Tongue (tissue), 3 donors: ENCODE measurements at places on chromosomes 11 and 22. TPM values are rescaled to one million over a fixed set of nuclear protein-coding genes. Genes with fewer than 3 reads are reported as not detected.
A peak's percentile ranks its signal among the peaks of the same experiment; 100 is the strongest.

The CNIH2 gene
- 1.7 TPM for total RNA-seq

The OR52K1 gene
- total RNA-seq = not detected

The GUCD1 gene
- 100 TPM for total RNA-seq

The RAG2 gene
- 0.21 TPM for total RNA-seq

The ZBTB16 gene
- 52.1 TPM for total RNA-seq

The LYVE1 gene
- 22.3 TPM for total RNA-seq

The TRIM6 gene
- 6.5 TPM for total RNA-seq

The ELFN2 gene
- total RNA-seq = 1.0 TPM

- no peak for DNase-seq
Measured at GRCh38 chr11:57935402-57936049, 88.2 kb upstream of the OR9Q1 start.

- no peak for DNase-seq
Measured at GRCh38 chr11:70343636-70344035, 54.7 kb upstream of the CTTN start.

- DNase-seq = no peak
Measured at GRCh38 chr22:47169801-47170140, 407.3 kb downstream of the TBC1D22A start.

DNA sequence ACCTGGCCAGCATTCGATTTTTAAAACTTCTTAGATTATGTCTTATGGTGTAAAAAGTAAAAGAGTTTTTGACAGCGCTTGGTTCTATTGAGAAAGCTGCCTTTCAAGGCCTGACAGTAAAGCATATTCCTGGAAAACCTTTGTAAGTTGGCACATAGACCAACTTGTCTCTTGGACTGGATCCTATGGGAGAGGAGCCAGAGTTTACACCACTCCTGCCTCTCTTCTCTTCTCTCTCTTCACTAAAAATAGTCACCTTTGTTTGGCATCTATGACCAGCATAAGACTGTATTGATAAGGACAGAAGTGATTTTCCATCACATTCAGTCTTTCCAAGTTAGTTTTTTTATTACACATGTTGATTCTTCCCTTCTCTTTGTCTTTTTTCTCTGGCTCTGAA, 33.7 kb downstream of the CSRP3 start:
- DNase-seq = no peak

GRCh38 chr22:17705951-17706900, 67.7 kb downstream of the BCL2L13 start:
- peak; percentile 12 for DNase-seq

- DNase-seq = no peak
Measured at GRCh38 chr11:108322666-108323065, 99.8 kb downstream of the ATM start.

GRCh38 chr11:106426696-106427095, 349.2 kb downstream of the AASDHPPT start:
- DNase-seq = no peak

GRCh38 chr22:16777284-16777924, 47.8 kb downstream of the XKR3 start:
- no peak for DNase-seq

- peak; percentile 64 for DNase-seq
Measured at GRCh38 chr11:119721129-119722120, 7.6 kb downstream of the NECTIN1 start.

GRCh38 chr11:103544874-103545273, 435.6 kb downstream of the DYNC2H1 start:
- no peak for DNase-seq

DNA sequence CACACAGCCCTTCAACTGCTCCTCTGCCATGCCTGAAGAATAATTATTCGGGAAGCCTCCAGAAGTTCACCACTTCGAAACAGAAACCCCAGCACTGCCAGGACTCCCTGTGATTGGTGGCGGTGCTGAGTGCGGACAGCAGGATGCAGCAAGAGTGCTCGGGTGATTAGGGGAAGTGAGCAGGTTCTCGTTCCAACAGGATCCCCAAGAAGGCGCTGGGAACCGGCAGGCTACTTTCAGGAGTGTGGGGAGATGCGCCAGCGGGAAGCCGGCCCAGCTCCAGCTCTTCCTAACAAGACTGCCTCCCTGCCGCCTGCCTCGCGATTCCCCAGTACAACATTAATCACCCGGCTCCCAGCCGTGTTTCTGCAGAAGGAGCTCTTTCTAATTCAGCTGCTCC, 630.2 kb downstream of the BRD1 start:
- DNase-seq = peak; percentile 27

- peak; percentile 44 for DNase-seq
Measured at GRCh38 chr11:87284306-87284705, 246.6 kb downstream of the TMEM135 start.

- no peak for DNase-seq
Measured at GRCh38 chr22:47318041-47318737, 555.7 kb downstream of the TBC1D22A start.

DNA sequence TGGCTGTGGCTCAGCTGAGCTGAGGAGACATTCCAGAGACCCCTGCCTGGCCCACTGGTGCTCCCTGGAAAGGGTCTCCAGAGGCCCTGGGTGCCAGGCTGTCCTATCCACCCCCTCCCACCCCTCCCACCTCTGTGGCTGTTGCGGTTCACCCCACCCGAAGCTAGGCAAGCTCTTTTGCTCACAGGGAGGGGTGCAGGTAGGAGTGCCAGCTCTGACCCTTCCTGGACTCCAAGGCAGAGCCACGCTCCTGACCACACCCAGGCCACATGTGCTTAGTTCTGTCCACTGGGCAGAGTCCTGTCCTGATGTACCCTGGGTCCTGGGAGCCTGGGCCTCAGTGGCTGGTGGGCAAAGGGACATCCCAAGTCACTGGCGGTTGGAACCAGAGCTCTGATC, 16.4 kb downstream of the IL17REL start:
- no peak for DNase-seq

GRCh38 chr11:64076758-64077157, 41.0 kb downstream of the FLRT1 start:
- no peak for DNase-seq

- DNase-seq = no peak
Measured at GRCh38 chr11:104365676-104366075, 201.7 kb upstream of the PDGFD start.

GRCh38 chr11:16511116-16512114, 155.1 kb upstream of the SOX6 start:
- DNase-seq = no peak

DNA sequence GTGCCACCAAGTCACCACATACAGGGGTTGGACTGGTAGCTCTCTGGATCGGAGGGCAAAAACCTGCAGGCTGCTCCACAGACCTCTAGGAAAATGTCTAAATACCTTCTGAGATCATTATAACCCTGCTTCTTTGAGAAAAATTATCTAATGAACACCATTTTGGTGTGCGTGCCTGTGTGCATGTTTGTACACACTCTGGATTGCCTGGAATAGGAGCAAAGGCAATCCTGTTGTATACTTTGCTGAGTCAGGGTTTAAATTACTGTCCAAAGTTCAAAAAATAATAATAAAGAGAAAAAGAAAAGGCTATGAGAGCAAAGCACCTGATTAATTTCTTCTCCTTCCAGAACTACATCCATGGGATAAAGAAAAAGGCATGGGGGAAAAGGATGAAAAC, 11.0 kb downstream of the JAML start:
- no peak for DNase-seq

DNA sequence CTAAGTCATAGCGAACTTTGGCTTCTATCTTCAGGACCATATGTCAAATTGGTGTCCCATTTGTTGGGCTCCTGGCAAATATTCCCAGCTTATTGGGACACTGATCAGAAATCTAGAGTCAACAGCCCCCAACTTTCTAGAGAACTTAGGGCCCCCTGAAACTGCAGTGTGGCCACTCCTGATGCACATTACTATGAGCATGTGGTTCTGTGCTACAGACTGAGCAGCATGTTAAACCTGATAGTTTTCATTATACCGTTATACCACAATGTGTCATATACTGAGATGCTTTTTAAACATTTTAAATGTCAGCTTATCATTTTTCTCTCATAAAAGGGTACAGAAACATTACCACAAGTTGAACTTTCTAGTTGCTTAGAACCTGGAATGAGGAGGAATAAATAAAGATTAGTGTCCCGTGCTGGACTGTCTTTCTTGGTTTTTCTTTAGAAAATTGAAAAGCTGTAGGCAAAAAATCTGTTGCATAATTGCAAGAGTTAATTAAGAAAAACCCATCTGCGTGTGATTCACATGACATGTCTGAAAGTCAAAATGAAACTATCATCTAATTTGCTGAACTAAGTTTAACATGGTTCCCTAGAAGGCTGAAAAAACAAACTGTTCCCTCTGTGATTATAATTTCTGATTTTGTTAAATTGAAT, 16.4 kb upstream of the CTSC start:
- no peak for DNase-seq
